Endothelial cell (in vitro differentiated cells): ENCODE measurements at places on chromosomes 1 and 21.
A peak's percentile ranks its signal among the peaks of the same experiment; 100 is the strongest.

GRCh38 chr1:240086726-240087125 is 5.0 kb upstream of the FMN2 start:
- no peak for DNase-seq

GRCh38 chr1:218772575-218772974 is 401.1 kb upstream of the LYPLAL1 start:
- DNase-seq: no peak

DNA sequence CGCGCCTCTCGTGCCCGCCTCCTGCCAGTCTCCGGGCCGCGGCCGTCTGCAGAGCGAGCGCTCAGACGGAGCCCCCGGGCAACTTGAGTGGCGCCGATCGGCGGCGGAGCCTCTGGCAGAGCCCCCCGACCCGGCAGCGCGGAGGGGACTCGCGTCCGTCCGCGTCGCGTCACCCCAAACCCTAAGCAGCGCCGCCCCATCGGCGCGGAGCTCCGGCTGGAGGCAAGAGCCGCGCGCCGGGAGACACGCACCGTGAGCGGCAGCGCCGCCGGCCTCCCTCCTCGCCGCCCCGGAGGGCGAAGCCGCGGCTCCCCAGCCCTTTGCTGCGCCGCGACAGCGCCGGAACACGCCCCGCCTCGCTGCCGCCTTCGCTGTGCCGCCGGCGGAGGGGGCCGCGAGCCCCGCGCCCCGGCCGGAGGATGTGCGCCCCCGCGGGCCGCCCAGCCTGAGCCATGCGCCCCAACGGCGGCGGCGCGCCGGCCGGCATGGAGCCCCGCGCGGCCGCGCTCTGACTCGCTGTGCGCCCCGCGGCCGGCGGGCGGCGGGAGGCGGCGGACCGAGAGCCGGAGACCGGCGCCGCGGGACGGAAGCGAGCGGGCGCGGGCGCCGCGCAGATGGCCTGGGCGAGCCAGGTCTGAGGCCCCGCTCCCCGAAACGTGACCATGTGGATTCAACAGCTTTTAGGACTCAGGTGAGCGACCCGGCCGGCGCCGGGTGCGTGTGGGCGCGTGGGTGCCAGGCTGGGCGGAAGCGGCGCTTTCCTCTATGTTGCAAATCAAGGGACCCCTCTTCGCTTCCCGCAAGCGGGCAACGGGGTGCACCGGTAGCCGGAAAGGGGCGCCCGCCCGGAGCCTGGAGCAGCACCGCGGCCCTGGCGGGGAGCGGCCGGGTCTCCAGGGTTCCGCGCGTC is 610 bp downstream of the AJAP1 start:
- DNase-seq: peak; percentile 25

DNA sequence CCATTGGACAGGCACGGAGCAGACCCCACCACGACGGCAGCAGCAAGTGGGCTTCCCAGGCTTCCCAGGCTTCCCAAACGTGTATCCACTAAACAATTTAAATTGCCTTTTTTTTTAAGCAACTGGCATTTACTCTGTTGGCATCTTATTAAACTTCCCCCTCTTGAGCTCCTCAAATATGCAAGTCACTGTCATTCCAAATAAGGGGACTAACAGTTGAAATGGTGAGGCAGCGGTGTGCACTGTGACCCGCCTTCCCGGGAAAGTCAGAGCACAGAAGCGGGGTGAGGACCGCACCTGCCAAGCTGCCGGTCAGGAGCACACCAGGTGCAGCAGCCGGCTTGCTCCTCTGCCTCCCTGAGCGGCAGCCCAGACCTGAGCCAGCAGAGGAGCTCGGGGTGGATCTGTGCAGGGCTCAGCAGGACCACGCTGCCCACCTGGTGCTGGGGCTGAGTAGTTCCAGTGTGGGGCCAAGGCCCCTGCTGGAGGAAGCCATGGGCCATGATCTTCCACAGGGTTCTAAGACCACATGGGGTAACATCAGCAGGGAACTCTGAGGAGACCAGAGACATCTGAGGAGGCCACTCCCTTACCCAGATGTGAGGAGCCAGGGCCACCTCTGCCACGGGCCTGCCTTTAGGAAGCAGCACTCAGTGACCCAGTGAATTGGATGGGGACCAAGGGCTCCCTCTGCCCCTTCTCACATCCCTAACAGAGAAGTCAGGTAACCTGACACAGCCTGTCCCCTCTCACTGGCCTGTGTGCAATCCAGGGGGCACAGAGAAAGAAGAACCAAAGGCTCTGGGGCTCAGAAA is 245.4 kb downstream of the NPHP4 start:
- DNase-seq: no peak

- peak; percentile 55 for DNase-seq
Observed at GRCh38 chr1:40032240-40032891, 8.2 kb upstream of the CAP1 start.

DNA sequence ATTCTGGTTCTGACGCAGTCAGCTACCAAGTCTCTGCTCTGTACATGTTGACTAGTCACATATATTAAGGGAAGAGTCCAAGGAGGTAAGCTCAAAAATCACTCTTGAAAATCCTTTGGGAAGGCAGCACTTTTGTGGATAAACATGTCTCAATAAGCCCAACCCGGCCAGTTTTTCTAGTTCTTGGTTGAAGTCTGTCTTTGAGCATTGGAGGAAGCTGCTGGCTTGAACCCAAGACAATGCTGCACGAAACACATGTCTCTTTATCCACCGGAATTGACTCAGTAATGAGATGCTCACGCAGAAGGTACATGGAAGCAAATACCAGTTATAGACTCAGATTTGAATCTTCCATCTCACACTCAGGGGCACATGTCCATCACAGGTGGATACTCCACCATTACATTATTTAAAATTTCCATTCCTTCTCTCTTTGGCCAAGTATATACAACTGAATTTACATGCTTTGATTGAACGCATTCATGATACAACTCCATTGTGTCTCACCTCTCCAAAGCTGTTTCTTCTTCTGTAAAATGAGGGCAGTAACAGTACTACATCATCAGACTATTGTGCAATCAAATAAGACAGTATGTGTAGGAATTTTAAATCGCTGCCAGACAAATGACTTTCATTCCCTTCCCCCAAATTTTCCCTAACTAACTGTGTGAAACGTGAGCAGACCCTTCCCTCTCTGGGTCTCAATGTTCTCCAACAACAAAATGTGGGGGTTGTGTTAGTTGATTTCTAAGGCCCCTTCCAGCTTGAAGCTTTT is 9.6 kb upstream of the GUCA2A start:
- no peak for DNase-seq

DNA sequence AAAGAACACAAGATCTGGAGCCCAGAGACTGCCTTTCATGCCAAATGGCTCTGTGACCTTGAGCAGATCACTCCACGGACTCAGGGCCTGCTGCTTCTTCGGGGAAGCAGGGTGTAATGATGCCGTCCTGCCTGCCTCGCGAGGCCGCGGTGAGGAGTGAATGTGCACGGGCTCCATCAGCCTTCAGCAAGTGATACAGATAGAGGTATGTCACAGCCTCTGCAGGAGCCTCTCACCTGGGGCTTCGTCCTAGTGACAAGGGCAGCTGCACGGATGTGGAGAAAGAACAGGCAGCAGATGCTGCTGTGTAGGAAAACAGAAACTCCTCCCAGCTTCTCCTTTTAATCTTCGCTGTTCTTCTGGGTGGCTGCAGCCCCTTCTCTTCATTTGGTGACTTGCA is 127.5 kb downstream of the KCNN3 start:
- no peak for DNase-seq

- no peak for DNase-seq
Observed at GRCh38 chr1:18874036-18874435, 14.6 kb upstream of the TAS1R2 start.

DNA sequence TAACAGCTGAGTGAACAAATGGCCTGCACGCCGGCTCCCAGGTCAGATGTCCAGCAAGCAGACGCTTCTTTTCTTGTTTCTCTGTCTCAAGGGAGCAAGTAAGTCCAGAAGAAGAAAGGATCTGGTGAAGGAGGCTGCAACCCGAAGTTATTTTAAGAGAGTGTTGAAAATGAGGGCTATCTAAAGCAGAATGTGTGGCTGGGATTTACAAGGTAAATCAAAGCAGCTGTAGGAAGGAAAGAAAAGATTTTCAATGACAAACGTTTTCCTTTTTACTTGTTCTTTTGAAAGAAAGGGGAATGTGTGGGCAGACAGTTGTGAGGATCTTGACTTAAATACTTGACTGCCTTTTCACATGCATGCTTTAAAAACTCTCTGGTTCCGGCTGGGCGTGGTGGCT is 311.5 kb downstream of the KIF26B start:
- no peak for DNase-seq

GRCh38 chr1:30883389-30884172 is 25.0 kb downstream of the SDC3 start:
- DNase-seq: no peak

GRCh38 chr21:15255763-15256162 is 191.0 kb upstream of the NRIP1 start:
- no peak for DNase-seq

- DNase-seq: no peak
Observed at GRCh38 chr1:236938760-236939159, 65.5 kb downstream of the MT1HL1 start.

DNA sequence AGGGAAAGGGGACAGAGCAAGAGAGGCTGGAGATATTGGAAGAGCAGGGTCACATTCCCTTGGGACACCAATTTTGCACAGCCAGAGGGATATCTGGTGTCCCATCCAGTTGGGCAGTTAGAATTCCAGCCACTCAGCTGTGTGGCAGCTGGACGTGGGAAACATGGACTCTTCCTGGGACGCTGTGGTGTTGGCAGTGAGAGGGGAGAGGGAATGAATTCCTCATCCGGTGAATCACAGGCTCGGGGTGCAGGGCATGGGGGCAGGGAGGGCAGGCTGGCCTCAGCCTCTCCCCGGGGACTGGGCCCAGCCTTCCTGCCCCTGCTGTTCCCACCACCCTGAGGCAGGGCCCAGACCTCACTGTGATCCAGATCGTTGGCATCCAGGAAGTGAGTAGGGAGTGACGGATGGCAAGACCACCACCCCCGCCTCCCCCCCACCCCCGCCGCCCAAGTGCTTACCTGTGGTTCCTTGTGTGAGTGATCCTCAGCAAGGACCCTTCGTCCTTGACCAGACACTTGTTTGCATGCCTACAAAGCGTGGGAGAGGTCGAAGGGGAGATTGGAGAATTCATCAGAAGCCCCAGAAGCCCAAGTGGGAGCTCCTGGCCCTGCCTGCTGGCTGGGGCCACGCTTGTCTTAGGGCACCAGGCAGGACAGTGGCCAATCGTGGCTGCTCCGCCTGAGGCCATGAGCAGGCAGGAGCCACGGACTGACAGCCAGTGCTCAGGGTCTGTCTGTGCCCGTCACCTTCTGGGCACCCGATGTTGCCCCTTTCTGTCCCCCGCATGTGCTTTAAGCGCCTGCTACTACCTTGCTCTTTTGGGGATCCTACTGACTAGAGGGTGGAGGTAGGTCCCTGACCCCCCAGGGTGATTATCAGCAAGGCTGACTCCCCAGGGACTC is 8.7 kb downstream of the WNT3A start:
- no peak for DNase-seq

GRCh38 chr1:241167121-241167630 is 189.8 kb downstream of the RGS7 start:
- DNase-seq: no peak

- DNase-seq: no peak
Observed at GRCh38 chr21:32329331-32329730, 30.7 kb downstream of the MRAP start.

DNA sequence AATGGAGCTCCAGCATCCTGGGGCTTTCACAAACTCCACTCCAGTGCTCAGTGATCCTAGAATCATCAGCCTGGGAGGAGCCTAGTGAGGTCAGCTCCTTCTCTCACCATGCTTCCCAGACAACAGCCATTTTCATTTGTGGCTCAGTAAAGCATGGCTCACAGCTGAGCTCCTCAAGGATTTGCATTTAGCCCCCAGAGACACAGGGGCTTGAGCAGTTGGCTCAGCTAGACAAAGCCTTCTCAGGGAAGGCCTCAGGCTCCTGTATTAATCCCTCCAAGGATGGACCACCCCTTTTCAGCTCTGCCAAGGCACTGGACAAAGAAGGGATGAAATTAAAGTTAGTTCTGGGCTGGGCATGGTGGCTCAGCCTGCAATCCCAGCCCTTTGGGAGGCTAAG is 39.5 kb downstream of the ERI3 start:
- DNase-seq: no peak
